ENCODE measurements at places on chromosomes 11 and 22.

DNA sequence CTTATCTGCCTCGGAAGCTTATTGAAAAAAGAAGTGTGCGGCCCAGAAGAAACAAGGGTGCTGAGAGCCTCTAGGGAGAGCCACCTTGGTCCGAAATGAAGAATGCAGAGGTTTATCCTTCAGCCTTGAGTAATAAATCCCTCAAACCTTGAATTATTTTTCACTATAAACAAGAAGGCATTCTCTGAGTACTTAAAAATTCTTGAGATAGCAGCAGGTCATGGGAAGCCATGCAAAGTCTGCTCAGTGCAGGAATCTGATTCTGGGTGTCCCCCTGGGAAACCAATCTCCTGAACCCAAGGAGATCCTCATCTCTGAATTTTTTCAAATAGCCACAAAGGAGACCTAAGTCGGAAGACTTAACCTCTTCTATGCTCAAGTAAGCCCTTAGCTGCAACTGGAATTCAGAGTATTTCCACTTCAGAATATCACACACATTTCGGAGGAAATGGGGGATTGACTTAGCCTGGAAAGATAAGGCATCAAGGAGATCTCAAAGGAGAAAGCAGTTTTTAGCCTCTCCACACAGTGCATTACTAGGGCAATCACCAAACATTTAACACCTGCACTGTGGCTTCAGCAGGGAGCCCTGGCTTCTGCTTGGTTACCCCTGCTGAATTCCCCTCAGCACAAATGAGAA is 365.0 kb downstream of the ETS1 start:
- DNase-seq, result no peak

GRCh38 chr22:33385611-33386010 is 327.4 kb upstream of the SYN3 start:
- no peak for DNase-seq

DNA sequence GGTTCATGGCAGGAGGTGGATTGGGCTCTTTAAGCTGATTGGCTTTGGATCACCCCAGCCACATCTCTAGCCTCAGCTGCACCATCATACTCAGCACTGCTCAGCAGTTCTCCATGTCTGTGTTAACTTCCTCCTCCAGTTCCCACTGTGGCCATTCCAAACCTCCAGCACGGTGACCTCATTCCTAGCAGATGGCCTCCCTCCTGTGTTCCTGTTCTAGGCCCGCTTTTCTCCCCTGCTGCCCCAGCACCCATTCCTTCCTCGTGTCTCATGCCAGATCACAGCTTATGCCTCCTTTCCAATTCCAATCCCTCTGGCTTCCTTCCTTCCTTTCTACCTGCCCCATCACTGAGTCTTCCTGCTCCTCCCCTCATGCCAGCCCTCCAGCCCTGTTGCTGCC is 96.1 kb downstream of the MICAL2 start:
- no peak for DNase-seq

DNA sequence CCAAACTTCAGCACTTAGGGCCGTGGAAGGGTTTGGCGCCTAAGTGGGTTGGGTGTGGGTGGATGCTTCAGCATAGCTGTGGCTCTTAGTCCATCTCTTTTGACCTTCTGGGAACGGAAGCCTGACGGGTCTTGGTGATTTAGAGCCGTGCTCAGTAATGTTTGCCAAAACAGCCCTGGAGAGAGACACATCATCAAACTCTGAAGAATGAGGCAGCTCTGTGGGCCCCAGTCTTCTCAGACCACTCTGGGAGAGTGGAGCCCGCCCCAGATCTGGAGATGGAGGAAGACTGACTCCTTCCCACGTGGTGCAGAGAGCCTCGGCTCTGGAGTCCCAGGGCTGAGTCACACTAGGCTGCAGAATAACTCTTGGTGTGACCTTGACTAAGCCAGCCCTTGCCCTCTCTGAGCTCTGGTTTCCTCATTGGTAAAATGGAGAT is 168.9 kb downstream of the C11orf91 start:
- no peak for DNase-seq

DNA sequence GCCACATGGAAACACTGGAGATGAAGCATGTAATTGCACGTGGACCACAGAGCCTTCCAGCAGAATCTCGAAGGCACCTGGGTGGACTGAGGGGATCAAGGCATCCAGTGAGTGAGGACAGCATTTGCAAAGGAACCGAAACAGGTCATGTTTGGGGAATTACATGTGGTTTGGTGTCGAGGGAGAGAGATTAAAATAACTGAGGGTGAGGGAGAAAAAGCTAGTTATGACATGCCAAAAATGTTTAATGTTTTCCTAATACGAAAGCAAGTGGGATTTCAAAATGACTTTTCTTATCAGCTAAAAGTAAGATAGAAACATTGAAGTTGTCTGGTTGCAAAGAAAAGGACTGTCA is 157.1 kb downstream of the BLID start:
- no peak for DNase-seq

DNA sequence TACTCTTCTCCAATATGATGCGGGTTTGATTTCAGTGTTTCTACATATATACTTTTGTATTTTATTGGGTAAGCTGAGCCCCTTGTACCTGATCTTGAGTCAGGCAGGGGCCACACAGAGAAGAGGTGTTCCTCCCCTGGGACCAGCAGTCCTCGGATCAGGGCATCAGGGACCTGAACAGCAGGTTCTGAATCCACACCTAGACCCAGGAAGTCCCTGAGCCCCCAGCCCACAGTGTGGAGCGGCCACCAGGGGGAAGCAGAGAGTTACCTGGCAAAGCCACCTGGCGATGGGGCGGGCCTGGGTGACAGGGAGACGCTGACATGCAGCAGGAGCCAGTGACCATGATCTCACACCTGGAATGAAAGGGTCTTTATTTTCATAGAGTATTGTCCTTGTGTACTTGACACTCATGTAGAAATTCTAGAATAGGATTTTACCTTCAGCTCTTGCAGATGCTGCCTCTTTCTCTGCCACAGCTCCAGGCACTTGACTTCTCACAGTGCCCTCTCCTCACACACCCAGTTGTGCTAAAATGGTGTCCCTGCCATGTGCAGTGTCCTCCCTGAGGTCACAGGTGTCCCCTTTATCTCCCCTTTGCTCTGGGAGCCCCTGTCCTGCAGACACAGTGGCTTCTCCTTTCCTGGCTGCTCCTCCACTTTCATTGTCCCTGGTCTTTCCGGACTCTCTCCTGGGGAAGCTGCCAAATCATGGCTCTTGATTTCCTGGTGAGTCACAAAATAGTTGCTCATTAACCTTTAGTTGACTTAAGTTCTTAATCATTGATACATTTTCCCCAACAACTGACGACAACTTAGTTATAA is 48.5 kb downstream of the GGTLC2 start:
- peak; percentile 70 for DNase-seq

- no peak for DNase-seq
Observed at GRCh38 chr11:134235399-134235798, 10.9 kb downstream of the VPS26B start.

DNA sequence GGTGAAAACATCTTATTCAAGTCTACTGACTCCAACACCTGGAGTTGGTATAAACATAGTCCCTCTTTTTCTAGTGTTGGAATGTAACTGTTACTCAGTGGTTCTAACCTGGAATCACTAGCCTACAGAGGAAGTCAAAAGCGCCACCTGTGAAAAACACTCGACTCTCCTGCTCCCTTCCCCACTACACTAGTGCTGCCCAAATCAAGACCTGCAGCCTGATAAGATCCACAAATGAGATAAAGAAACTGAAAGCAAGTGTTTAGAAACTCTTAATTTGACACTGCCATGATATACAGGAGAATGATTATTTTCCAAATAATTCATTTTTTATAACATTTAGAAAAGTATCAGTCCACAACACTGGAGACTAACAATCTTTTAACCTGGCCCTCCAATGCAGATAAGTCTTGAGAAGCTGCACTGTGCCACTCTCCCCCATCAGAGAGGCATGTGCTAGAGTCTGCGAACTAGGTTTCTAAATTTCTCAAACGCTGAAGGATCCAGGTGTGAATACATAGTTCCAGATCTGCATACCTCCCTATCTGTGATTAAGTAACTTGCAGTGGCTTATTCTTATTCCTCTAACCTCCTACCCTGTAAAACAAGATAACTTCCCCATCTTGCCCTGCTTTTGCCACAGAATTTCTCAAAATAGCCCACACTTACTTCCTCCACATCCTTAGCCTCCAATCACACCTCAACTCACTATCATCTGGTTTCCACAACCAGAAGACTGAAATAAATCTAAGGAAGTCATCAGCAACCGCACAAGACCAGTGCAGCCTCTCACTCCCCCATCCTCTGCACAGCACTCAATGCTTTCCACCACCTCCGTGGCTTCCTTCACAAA is 88.1 kb downstream of the RRAS2 start:
- no peak for DNase-seq

- peak; percentile 17 for DNase-seq
Observed at GRCh38 chr11:133531971-133532651, at the start of gene OPCML. TSS of gene OPCML (minus strand) at chr11:133532501.

DNA sequence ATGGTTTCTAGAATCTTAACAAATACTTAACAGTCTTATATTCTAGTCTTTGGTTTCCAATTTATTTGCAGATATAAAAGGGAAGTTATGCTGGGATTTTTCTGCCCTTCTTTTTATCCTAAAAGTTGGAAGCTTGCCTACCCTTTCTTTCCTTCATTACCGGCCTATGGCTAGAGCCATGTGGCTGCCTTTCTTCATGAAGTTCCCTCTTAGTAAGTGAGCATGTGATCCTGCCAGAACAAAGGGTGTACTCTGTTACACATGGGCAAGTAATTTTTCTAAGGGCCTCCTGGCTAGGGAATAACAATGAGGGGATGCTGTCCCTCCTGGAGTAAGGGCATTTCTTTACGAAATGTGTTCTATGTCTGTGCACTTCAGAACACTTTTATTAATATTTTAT is 252.1 kb upstream of the PITPNB start:
- no peak for DNase-seq

DNA sequence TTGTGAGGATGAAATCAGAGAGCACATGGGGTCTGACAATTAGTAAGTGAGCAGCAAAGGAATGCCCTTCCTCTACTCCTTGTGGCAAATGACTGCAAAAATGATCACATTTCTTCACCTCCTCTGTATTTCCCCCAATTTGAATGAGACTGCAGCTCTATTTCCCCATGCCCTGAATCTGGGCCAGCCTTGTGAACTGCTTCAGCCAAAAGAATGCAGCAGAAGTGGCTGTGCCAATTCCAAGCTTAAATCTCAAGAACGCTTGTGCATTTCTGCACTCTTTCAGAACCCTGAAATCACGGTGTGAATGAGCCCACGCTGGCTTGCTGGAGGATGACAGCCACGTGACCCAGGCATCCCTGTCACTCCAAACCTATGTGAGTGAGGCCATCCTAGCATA is 9.9 kb downstream of the SLC43A3 start:
- DNase-seq, result no peak

DNA sequence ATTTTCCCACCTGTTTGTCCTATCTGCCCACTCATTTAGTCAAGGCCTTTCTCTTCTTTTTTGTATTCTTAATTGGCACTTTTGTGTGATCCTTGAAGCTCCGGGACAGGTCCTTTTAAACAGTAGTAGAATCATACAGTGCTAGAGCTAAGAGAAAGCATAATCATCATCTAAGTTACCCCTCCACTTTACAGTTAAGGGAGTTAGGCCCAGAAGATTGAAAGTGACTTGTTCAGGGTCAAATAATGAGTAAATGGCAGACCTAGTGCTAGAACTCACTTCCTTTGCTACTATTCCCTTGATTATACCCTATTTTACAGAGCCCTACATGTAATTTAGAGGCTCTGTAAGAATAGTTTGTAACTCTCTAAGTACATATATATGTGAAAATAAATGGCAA is 2.5 kb downstream of the USP47 start:
- DNase-seq, result no peak

GRCh38 chr11:130783323-130783722 is 133.0 kb downstream of the SNX19 start:
- DNase-seq, result no peak

DNA sequence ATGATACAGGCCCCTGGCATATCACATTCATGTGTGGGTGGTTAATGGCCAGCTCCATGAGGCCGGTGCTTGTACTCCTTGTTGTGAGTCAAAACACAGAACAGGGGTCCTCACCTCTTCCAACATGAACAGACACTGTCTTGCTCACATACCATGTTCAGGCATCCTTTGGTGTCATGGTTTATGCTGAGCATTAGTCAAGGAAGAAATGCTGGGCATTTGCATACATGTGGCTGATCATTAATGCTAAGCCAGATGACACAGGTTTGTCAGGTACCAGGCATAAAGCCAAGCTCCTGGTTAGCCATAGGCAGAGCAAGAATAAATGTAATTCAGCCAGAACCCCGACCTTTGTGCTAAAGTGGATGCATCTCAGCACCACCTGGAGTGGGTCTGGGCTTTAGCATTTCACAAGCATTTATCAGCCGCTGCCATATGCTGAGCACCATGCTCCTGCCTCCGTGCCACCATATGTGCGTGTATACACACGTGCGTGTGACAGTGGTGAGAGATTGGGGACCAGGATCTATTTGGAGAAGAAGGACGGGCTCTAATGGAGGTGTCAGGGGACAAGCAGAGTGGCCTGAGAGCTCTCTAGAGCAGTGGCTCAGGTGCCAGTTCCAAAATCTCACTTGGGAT is 55.0 kb downstream of the MICAL2 start:
- no peak for DNase-seq

GRCh38 chr11:128940603-128941002 is 2.1 kb downstream of the TP53AIP1 start:
- no peak for DNase-seq

DNA sequence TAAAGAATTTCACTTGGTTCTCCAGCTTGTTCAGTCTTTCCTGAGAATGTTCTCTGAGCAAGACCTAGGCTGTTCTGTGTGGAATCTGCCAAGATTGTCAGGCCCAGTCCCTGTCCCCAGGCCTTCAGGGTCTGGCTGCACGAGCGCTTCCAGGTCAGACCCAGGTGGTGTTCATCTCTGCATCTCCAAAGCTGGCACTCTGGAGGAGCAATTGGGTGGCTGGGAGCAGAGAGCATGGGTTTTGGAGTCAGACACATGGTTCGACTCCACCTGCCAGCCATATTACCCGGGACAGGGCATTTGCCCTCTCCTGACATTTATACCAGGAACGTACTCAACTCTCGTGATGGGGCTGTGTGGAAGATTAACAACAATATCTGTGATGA is 8.8 kb downstream of the CD5 start:
- no peak for DNase-seq

- no peak for DNase-seq
Observed at GRCh38 chr11:75141166-75141565, 9.7 kb upstream of the SLCO2B1 start.

GRCh38 chr11:21546703-21547102 is 646.2 kb upstream of the ANO5 start:
- no peak for DNase-seq

DNA sequence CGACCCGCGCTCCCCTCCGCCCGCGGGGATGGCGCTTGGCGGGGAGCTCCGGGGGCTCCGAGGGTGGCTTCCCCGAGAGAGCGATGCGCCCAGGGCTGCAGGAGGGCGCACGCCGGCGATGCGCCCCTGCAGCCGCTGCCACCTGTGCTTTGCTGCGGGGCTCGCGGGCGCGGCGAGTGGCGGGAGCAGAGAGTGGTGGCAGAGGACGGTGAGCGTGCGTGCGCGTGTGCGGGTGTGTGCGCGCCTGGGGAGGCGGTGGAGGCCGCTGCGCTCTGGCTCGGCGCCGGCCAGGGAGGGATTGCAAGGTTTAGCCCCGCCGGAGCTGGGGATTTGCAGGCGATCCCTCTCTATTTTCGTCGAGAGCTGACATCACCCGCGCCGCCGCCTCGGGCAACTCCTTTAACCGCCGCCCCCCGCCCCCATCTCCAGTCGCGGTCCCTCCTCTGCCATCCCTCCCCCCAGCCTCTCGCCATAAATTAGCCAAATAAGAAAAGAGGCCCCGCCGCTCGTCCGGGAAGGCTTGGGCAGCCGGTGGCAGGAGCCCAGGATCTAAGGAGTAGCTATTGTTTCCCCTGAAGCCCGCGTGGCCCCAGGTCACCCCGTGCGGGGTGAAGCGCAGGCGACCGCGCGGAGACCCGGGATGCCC is at the start of gene SLC1A2:
Gene SLC1A2 (minus strand): TSS at position 375 of the 646 bp plus-strand sequence. CDS start 592 bp downstream, outside the sequence.
- DNase-seq, result peak; percentile 23

- DNase-seq, result no peak
Observed at GRCh38 chr11:68158580-68158979, 37.4 kb upstream of the CHKA start.

All from endothelial cell (in vitro differentiated cells).